Lung (tissue), 17 donors: ENCODE measurements at places on chromosomes 7 and 10. TPM values are rescaled to one million over a fixed set of nuclear protein-coding genes. Genes with fewer than 3 reads are reported as not detected.

GRCh38 chr10:54958844-54959243 is 157.8 kb upstream of the PCDH15 start:
- DNase-seq: no peak

DNA sequence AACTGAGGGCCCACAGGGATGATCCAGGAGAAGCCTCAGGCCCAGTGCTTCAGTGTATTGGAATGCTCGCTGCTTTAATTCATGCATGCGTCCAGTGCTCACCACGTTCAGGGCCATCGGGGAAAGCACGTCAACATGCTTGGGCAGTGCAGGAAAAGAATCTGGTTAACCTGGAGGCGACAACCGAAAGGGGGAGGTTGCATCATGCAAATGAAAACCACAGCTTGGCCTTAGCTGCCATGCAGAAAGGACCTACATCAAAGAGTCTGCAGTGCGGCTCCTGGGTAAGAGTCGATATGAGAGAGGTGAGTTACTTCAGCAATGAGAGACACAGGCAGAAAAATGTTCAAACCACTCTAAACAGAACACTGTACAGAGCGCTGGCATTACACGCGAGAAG is 440.1 kb downstream of the KCNMA1 start:
- DNase-seq: no peak

- no peak for DNase-seq
Observed at GRCh38 chr7:130970696-130971095, 236.7 kb upstream of the KLF14 start.

DNA sequence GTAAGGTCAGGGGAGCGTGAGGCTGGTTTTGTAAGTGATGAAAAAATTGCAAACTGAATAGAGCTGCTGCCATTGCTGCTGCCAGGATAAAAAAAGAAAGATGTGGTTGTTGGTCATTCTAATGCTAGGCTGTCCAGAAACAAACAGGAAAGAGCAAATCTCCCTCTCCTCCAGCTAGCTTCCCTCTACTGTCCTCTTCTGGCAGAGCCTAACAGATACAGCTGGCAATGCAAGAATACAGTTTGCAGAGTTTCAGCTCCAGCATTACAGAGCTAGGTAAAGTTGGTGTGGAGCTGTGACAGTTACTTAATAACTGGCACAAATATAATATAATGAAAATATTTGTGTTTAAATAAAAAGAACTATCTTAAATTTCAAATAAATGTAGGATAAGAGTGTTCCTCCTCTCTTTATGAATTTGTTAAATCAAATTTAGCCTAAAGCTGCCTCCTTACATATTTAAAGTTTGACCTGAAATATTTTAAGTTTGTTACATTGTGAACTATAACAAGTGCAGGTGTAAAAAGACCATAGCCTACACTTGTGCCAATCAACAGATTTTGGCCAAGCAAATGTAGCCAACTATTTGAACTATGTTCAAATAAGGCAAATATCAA is 407.7 kb downstream of the SH2D4B start:
- DNase-seq: peak; percentile 20

DNA sequence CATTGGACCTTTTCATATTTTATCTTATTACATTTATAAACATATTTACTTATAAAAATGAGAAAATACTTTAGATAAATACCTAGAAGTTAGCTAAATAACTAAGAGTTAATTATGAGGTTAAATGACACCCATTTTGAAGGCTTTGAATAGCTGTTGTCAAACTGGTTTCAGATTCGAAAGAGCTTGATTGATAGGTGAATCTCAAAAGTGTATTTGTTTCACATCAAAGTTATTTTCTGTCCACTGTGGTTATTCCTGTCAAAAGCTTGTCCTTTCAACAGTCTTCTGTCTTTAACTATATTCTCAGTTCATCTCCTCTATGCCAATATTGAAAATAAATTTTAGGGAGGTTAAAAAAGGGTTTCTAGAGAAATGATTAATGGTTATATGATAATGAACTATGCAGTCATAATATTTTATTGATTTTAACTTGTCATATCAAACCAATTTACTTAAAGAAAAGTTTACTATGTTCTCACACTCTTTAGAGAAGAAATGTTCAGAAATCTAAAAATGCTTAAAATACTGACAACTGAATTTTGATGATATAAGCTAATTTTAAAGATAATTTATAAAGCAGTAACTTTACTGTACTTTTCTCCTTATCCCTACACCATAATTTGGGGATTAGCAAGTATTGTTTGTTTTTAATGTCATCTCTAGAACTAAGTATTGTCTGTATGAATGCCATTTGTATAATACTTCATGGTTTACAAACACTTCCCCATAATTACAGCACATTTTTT is 72.0 kb upstream of the FOXP2 start:
- DNase-seq: no peak

GRCh38 chr7:110842796-110843195 is 248.1 kb upstream of the LRRN3 start:
- DNase-seq: peak; percentile 38

GRCh38 chr7:135193615-135194081 is 17.7 kb downstream of the WDR91 start:
- no peak for DNase-seq

GRCh38 chr7:24882989-24883621 is 96.9 kb downstream of the OSBPL3 start:
- DNase-seq: no peak

- DNase-seq: no peak
Observed at GRCh38 chr10:91462423-91462822, 52.3 kb downstream of the HECTD2 start.

DNA sequence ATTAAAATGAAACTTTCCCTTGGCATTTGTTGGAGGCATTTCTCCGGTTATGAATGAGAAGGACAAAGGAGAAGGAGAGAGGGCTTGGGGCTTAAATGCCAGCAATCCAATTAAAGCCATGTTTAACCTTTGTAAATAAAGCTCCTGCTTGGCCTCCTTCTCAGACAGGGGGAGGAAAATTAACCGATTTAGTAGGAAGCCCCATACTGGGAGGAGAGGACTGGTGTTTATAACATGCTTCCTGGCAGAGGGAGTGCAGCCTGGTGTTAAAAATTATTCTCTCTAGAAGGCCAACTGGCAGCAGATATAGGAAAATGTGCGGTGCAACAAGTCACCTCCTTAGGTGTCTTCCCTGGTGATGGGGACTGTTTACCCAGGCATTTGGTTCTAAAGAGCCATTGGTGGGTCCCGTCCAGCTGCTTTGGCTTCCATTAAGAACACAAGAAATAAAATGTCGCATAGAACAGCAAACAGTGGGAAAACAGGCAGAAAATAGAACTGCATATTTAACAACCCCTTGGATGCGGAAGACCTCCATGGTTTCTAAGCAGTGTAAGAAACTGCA is 846.5 kb downstream of the TYW1 start:
- DNase-seq: no peak

- DNase-seq: no peak
Observed at GRCh38 chr10:119305860-119306513, 98.6 kb downstream of the GRK5 start.

- peak; percentile 81 for DNase-seq
Observed at GRCh38 chr7:131781-132482, 60.4 kb upstream of the FAM20C start.

DNA sequence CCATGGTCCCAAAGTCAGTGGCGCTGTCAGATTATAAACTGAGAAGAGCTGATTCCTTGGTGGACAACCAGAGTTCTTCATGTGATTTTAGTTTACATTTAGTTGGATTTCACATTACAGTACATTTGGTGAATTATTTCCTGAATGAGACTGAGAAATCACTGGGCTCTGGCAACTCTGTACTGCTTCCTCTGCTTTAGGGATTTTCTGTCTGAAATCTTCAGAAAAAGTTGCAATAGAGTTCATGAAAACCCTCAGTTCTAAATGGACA is 242.6 kb downstream of the BICC1 start:
- no peak for DNase-seq

DNA sequence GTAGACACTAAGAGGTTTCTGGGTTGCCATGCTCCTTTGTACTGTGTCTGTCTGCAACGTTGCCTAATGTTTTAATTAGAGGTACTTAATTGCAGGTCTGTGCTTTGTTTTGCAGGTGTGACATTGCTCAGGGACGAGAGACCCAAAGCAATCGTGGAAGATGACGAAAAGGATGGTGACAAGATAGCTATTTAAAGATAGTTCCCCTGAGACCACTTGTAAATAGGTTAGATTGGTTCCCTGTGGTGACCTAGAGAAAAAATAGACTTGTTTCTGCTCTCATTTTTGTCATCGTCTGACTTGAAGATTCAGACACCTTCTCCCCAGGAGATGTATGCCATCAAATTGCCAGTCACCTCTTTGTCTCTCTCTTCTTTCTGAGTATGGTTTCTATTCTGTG is 20.1 kb downstream of the PPP1R17 start:
- no peak for DNase-seq

DNA sequence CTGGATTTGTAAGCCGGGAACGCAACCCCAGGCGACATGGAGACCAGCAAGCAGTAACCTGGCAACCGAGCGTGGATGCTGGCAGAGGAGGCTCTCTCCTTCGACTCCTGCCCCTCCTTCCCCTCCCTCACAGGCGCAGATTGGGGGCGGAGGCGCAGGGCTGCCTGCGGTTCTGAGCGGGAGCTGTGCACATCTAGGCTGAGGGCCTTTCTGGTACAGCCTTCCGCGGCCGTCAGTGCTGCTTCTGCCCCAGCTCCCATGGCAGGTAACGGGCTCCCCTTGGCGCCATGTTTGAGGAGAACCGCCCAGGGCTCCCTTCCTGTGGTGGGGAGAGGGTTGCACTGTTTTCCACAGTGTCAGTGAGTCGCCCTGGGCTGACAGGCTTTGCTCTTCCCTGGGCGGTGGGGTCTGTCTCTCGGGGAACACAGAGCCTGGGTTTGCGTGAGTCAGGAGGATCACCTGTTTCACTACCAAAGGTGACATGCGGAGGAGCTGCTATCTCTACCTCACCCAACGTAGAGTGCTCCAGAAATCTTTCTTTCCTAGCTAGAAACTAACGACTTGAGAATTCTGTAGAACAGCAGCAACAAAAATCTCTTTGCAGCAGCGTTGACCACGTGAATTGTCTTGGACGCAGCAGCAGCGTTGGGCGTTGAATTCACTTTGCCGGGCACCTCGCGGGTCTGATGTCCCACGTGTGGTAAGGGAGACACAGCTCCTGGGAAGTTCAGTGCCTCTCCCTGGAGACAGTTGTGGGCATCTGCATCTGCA is 154.8 kb upstream of the COBL start:
- no peak for DNase-seq

DNA sequence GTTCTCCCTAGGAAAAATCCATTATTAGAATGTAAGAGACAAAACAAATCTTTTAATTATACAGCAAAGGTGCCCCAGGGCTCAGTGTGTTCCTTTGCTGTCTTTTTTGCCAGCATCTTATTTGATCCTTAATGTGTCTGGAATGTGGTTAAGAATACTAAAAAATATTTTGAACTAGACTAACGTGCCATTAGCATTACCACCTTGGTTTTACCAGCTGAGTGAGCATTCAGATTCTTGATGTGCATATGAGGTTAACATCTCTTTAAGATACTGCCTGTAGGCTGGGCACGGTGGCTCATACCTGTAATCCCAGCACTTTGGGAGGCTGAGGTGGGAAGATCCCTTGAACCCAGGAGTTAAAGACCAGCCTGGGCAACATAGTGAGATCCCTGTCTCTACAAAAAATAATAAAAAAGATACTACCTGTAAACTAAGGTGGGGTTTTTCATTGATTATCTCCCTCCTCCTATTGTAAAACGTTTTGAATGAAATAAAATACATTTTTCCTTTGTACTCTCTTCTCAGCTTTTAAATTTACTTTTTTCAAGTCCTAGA is 96.6 kb downstream of the CCNY start:
- no peak for DNase-seq

- no peak for DNase-seq
Observed at GRCh38 chr10:80324086-80324485, 32.5 kb downstream of the DYDC1 start.

- no peak for DNase-seq
Observed at GRCh38 chr7:44217852-44218402, 17.1 kb downstream of the YKT6 start.

- no peak for DNase-seq
Observed at GRCh38 chr7:46537191-46537905, 616.3 kb upstream of the IGFBP3 start.

GRCh38 chr10:52215745-52216361 is 98.2 kb upstream of the DKK1 start:
- DNase-seq: peak; percentile 92

DNA sequence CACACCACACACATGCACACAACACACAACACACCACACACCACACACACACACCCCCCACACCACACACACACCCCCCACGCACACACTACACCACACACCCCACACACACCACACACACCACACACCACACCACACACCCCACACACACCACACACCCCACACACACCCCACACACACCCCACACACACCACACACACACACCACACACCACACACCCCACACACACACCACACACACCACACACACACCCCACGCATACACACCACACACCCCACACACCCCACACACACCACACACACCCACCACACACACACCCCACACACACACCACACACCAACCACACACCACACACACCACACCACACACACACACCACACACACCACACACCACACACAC is 16.4 kb downstream of the UCN3 start:
- DNase-seq: no peak

DNA sequence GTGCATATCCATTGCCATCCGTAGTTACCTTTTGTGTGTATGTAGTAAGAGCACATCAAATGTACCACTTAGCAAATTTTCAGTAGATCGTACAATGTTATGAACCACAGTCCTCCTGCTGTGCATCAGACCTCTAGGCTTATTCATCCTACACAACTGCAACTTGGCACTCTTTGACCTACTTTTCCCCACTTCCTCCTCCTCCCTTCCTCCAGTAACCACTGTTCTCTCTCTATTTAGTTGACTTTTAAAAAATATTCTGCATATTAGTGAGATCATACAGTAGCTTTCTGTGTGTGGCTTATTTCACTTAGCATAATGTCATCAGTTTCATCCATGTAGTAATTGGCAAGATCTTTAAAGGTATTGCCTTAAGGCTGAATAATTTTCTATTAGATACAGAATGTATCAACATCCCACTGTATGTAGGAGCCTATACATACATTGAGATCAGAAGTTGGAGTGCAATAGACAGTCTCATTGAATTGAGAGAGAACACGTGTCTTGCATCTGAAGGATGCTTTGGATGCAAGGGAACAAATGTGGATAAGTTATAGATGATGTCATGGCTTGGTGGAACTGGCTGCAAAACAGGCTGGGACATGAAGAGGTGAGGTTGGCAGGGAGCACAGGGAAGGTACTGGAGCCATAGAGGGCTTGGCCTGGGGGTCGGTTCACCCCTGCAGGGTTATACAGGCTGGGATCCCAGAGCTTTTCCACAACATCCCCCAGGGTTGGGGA is 83.0 kb upstream of the FAM180A start:
- DNase-seq: no peak

Gene AMPH
- 5.1 TPM for total RNA-seq

Gene RAMP3
- 49.8 TPM for total RNA-seq

Gene GRM8
- total RNA-seq: 0.83 TPM

Gene GPR15LG
- total RNA-seq: not detected

Gene CLRN3
- total RNA-seq: not detected

Gene PDK4
- total RNA-seq: 42.3 TPM

Gene MTURN
- total RNA-seq: 31.0 TPM

Gene ST8SIA6
- 4.0 TPM for total RNA-seq

Gene BHLHA15
- 1.5 TPM for total RNA-seq

Gene AZGP1
- 52.8 TPM for total RNA-seq

Gene ACSM6
- total RNA-seq: not detected

Gene GARIN1A
- total RNA-seq: 0.48 TPM

Gene CTAGE4
- 4.4 TPM for total RNA-seq

Gene FAM13C
- total RNA-seq: 9.5 TPM
